ENCODE measurements at places on chromosomes 4 and X.

- no peak for DNase-seq
Observed at GRCh38 chrX:17740137-17741122, 3.1 kb downstream of the SCML1 start.

GRCh38 chrX:17674601-17675000, 62.7 kb upstream of the SCML1 start:
- DNase-seq: no peak

- no peak for DNase-seq
Observed at GRCh38 chr4:122889726-122890125, 32.7 kb downstream of the NUDT6 start.

- DNase-seq: no peak
Observed at GRCh38 chr4:137206781-137207180, 325.5 kb downstream of the PCDH18 start.

- DNase-seq: no peak
Observed at GRCh38 chr4:2725380-2725779, 30.8 kb downstream of the TNIP2 start.

- DNase-seq: peak; percentile 86
Observed at GRCh38 chrX:153635788-153636668, 11.0 kb upstream of the DUSP9 start.

DNA sequence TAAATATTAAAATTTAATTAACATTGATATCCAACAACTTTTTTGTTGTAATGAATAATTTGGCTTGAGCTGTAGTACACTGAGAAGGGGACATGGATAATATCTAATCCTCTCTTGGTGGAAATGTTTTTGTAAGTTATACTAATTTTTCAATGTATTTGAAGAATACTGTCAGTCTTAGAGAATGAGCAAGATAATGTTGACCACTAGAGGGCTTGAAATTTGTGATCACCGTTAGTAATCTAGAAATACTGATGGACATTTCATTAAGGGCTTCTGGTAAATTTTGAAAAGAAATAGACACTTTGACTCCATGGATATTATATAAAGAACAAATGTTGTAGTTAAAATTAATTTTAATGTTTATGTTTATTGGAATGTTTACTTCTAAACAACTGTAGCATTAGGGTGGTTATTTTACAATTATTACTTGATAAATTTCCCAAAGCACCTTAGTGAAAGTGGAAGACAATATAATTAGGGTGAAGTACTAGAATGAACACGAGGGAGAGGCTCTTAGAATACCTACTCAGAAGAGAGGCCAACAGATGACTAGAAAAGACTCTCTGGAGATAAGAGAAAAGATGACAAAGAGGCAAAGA, 20.0 kb upstream of the CAMK2D start:
- no peak for DNase-seq

- DNase-seq: no peak
Observed at GRCh38 chr4:113272523-113272922, 223.1 kb downstream of the ANK2 start.

GRCh38 chr4:94536649-94537469, 85.1 kb downstream of the PDLIM5 start:
- no peak for DNase-seq

DNA sequence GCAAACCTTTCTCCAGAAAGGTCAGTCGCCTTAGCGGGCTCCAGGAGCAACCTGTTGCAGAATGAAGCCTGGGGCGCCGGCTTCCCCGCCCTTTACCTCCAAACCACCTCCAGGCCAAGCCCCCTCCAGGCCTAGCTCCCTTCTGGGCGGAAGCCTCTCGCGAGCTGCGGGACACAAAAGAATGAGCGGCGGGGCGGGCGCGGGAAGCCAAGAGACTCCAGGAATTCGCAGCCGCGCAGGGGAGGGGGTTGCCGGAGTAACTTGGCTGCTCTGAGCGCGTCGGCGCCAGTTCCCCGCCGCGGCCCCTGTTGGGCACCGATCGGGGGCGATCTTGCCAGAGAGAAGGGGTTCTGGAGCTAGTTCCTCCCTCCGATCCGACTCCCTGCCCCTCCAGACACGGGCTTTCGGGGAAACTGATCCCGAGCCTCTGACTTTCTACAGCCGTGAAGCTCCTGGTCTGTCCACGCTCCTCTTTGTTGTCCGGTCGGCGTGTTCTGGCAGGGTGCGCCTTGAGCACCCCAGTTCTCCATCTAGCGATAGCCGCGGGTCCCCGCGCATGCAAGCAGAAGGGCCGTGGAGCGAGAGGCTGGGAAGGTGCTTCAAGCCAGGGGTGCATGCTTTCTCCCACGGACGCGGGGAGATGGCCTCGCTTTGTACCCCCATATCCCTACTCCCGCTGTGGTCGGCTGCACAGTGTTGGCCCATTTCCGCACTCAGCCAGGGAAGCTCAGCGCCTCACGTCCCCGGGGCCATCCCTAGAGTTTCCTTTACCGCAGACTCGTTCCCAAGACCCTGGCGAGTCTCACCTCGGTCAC, 1.2 kb downstream of the PROM1 start:
- DNase-seq: peak; percentile 90

- DNase-seq: no peak
Observed at GRCh38 chrX:10206317-10206716, 49.5 kb downstream of the CLCN4 start.

Measured in H9 (cell line).